ENCODE measurements at places on chromosomes 5 and 9.

DNA sequence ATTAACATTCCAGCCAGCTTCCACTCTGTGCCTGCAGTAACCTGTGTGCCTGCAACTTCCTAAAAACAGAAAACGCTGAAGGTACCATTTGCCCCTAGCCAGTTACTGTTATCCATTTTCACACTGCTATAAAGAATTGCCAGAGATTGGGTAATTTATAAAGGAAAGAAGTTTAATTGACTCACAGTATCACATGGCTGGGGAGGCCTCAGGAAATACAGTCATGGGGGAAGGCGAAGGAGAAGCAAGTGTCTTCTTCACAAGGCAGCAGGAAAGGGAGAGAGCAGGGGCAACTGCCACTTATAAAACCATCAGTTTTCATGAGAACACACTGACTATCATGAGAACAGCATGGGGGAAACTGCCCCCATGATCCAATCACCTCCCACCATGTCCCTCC is 31.2 kb downstream of the PTCD2 start:
- no peak for DNase-seq
- H3K27ac ChIP-seq = no peak overlapping the region
- H3K4me3 ChIP-seq = no peak overlapping the region
- no peaks in the 10 kb centered on the region for H3K4me1 ChIP-seq
- no peaks in the 10 kb centered on the region for H3K27me3 ChIP-seq

DNA sequence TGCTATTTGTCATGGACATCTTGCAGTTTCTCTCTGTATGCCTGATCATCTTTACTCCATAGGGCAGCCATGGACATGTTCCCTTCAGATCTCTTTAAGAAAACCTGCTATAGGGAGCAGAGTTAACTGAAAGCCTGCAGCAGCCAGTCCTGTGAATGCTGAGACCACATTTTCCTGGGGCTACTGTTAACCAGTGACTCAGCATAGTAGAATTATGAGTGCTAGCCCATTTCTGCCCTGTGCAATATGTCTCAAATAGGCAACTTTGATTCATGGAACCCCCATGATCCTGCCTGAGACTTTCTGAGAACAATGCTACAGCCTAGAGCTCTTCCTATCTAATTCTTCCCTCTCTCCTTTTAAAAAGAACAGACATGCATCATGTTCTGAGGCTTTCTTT is 624.2 kb downstream of the CHSY3 start:
- no peaks in the 10 kb centered on the region for H3K4me1 ChIP-seq
- H3K27ac ChIP-seq = no peak overlapping the region
- no peak overlapping the region for H3K4me3 ChIP-seq
- DNase-seq = no peak
- no peaks in the 10 kb centered on the region for H3K36me3 ChIP-seq

DNA sequence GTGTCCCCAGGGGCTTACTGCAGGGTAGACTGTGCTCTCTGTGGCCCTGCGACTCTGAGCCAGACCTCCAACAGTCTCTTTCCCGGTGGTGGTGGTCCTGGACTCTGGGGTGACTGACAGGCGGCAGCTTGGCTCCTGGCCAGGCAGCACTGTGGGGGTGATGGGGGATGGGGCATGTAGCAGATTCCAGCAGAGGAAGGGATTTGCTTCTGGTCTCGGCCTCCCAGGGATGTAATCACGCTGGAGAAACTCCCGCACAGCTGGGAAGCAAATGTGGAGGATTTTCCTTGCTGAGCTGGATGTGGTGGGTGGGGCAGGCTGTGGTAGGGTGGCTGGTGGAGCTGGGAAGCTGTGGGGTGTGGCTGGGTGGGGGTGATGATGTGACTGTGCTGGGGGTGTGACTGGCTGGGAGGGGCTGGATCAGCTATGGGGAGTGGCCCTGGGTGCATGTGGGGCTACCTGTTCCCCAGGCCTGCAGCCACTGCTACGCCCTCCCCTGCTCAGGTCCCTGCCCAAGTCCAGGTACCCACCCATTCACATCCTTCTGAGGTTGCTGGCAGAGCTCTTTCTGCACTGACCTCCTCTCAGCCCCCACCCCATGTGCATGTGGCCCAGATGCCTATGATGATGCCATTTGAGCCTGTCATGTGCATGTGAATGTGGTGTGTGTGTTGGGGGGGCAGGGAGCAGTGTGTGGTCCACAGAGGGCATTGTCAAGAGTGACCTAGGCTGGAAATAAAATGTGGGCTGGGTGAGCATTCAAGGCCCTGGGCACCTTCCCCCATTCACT is 3.8 kb downstream of the NDST1 start:
- H3K27ac ChIP-seq = no peak overlapping the region
- peaks cover 3% of the 10 kb centered on the region for H3K4me1 ChIP-seq
- no peak for DNase-seq
- H3K27me3 ChIP-seq = peaks cover 3% of the 10 kb centered on the region

DNA sequence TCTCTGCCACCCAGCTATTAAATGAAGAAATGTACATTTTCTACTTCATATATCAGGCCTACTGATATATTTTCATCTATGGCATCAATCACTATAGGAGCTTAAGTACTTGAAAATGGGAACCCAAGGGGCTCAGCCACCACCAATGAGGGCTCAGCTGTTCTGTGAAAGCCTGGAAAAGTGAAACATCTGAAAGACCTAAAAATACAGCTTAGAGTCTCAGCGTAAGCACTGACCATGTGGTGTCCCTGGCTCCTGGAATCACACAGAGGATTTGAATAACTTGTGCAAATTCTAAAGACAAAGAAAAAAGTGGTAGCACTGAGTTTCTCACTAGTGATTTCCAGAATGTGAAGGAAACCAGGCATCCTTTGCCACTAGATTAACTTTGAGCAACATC is 64.5 kb downstream of the PTPRD start:
- no peak overlapping the region for H3K27ac ChIP-seq
- H3K4me3 ChIP-seq = no peak overlapping the region
- no peaks in the 10 kb centered on the region for H3K27me3 ChIP-seq
- H3K36me3 ChIP-seq = no peaks in the 10 kb centered on the region
- H3K4me1 ChIP-seq = no peaks in the 10 kb centered on the region

DNA sequence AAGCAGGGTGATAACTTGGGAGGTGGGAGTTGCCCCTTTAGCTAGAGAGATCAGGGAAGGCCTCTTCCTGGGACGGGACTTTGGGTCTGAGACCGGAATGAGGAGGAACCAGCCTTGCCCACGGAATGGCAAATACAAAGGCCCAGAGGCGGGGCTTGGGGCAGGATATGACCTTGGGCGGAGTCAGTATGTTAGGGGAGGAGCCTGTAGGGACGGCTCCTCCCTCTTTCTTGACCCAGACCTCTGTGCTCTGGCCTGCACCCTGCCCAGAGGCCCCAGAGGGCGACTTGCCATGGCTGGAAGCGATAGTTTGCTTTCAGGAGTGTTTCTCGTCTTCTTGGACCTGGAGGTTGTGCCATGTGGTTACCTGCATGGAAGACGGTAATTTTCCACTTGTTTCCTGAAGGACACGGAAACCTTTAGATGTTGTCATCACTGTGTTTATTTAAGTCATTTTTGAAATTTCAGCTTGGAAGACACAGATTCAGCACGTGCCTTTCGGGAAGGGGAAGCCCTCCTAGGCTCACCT is 85.6 kb downstream of the DAB2IP start:
- H3K4me3 ChIP-seq = no peak overlapping the region
- no peak for DNase-seq
- no peak overlapping the region for H3K27ac ChIP-seq
- H3K4me1 ChIP-seq = peaks cover 19% of the 10 kb centered on the region
- H3K36me3 ChIP-seq = no peaks in the 10 kb centered on the region
- peaks cover 14% of the 10 kb centered on the region for H3K27me3 ChIP-seq

GRCh38 chr5:43416803-43417394 is 4.7 kb upstream of the CCL28 start:
- no peak overlapping the region for H3K27ac ChIP-seq
- no peak overlapping the region for H3K4me3 ChIP-seq
- H3K27me3 ChIP-seq = no peaks in the 10 kb centered on the region
- H3K4me1 ChIP-seq = no peaks in the 10 kb centered on the region
- H3K36me3 ChIP-seq = no peaks in the 10 kb centered on the region

DNA sequence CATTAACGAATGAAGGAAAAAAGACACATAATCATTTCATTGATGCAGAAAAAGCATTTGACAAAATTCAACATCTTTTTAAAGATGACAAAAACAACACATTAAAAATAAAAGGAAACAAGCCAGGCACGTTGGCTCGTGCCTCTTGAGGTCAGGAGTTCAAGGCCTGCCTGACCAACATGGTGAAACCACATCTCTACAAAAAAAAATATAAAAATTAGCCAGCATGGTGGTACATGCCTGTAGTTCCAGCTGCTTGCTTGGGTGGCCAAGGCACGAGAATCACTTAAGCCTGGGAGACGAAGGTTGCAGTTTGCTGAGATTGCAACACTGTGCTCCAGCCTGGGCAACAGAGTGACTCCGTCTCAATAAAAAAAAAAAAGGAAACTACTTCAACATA is 77.0 kb downstream of the ERCC6L2 start:
- no peak overlapping the region for H3K27ac ChIP-seq
- no peak for DNase-seq
- H3K4me3 ChIP-seq = no peak overlapping the region
- peaks cover 57% of the 10 kb centered on the region for H3K36me3 ChIP-seq
- H3K27me3 ChIP-seq = no peaks in the 10 kb centered on the region
- H3K4me1 ChIP-seq = no peaks in the 10 kb centered on the region

DNA sequence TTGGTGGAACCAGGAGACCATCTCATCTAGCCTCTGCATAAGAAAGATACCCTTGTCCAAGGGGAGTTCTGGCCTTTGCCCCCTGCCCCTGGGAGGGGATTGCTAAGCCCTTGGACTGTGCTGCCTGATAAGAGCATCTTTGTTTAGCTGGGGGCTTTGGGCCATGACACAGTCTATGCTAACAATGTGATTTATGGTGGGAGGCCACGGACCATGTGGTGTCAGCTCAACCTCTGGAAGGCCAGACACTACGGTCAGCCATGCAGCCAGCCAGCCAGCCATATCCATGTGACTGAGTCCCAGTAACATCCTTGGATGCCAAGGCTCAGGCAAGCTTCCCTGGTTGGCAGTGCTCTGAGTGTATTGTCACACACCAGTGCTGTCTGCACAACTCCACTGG is 244.4 kb downstream of the FSTL4 start:
- H3K4me3 ChIP-seq = no peak overlapping the region
- no peak overlapping the region for H3K27ac ChIP-seq
- H3K27me3 ChIP-seq = no peaks in the 10 kb centered on the region
- no peaks in the 10 kb centered on the region for H3K36me3 ChIP-seq

GRCh38 chr5:17910318-17910717 is 276.1 kb downstream of the TAF11L14 start:
- no peaks in the 10 kb centered on the region for H3K36me3 ChIP-seq
- DNase-seq = no peak
- H3K4me3 ChIP-seq = no peak overlapping the region
- no peaks in the 10 kb centered on the region for H3K27me3 ChIP-seq
- H3K4me1 ChIP-seq = no peaks in the 10 kb centered on the region

GRCh38 chr5:150081541-150082283 is 4.6 kb downstream of the CSF1R start:
- H3K4me3 ChIP-seq = no peak overlapping the region
- DNase-seq = no peak
- no peaks in the 10 kb centered on the region for H3K36me3 ChIP-seq
- no peak overlapping the region for H3K27ac ChIP-seq

GRCh38 chr5:160970605-160971191 is 118.7 kb upstream of the ATP10B start:
- no peak overlapping the region for H3K27ac ChIP-seq
- H3K4me3 ChIP-seq = no peak overlapping the region
- no peaks in the 10 kb centered on the region for H3K27me3 ChIP-seq
- H3K4me1 ChIP-seq = no peaks in the 10 kb centered on the region

GRCh38 chr5:54087436-54087835 is 222.9 kb downstream of the ARL15 start:
- H3K4me3 ChIP-seq = no peak overlapping the region
- H3K4me1 ChIP-seq = peaks cover 5% of the 10 kb centered on the region
- no peak for DNase-seq
- no peak overlapping the region for H3K27ac ChIP-seq
- no peaks in the 10 kb centered on the region for H3K27me3 ChIP-seq

DNA sequence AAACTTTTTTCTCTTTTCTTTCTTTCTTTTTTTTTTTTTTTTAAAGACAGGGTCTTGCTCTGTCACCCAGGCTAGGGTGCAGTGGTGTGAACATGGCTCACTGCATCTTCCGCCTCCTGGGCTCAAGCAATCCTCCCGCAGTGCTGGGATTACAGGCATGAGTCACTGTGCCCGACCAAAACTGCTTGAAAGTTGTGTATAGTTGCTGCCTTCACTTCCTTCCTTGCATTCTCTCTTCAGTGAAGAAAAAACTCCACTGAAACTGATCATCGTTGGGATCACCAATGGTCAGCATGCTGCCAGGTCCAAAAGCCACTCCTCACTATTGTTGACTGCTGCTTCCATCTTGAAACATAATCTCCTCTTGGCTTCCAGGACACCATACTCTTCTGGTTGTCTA is 66.6 kb upstream of the CTNNA1 start:
- no peak overlapping the region for H3K27ac ChIP-seq
- no peaks in the 10 kb centered on the region for H3K36me3 ChIP-seq
- DNase-seq = no peak
- no peak overlapping the region for H3K4me3 ChIP-seq
- H3K4me1 ChIP-seq = no peaks in the 10 kb centered on the region

GRCh38 chr5:153043886-153044285 is 446.6 kb upstream of the GRIA1 start:
- H3K4me3 ChIP-seq = no peak overlapping the region
- H3K4me1 ChIP-seq = no peaks in the 10 kb centered on the region

DNA sequence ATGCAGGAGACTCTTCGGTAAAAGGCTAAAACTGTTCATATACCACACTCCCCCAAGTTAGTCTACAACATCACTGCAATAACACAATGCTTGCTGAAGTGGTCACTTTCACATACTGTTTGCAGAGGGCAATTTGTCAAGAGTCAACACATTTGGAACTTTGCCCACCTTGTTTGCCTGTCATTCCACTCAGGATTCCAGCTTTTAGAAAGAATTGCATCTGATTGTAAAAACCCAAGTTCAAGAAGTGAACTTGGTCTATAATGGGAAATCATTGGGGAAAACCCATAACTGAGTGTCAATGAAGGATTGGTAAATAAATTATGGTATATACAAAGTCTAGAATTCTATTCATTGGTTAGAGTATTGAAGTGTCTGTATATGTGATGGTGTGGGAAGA is 120.5 kb downstream of the GADD45G start:
- H3K27ac ChIP-seq = no peak overlapping the region
- no peaks in the 10 kb centered on the region for H3K27me3 ChIP-seq
- H3K36me3 ChIP-seq = no peaks in the 10 kb centered on the region
- H3K4me3 ChIP-seq = no peak overlapping the region
- DNase-seq = no peak

- no peak overlapping the region for H3K4me3 ChIP-seq
- no peaks in the 10 kb centered on the region for H3K36me3 ChIP-seq
- H3K27ac ChIP-seq = no peak overlapping the region
Observed at GRCh38 chr9:18874069-18874468, 158.9 kb downstream of the SAXO1 start.

GRCh38 chr5:85931220-85931619 is 686.5 kb upstream of the COX7C start:
- H3K4me1 ChIP-seq = no peaks in the 10 kb centered on the region
- no peak overlapping the region for H3K4me3 ChIP-seq
- DNase-seq = no peak
- H3K27me3 ChIP-seq = no peaks in the 10 kb centered on the region

- H3K4me3 ChIP-seq = no peak overlapping the region
- H3K27me3 ChIP-seq = no peaks in the 10 kb centered on the region
- peaks cover 20% of the 10 kb centered on the region for H3K4me1 ChIP-seq
- no peak overlapping the region for H3K27ac ChIP-seq
- H3K36me3 ChIP-seq = no peaks in the 10 kb centered on the region
Observed at GRCh38 chr9:125258160-125258785, 3.4 kb upstream of the GAPVD1 start.

GRCh38 chr5:22844155-22844554 is 9.0 kb downstream of the CDH12 start:
- H3K4me3 ChIP-seq = no peak overlapping the region
- H3K36me3 ChIP-seq = no peaks in the 10 kb centered on the region

GRCh38 chr5:93954421-93955069 is 213.1 kb upstream of the POU5F2 start:
- no peak overlapping the region for H3K27ac ChIP-seq
- DNase-seq = no peak
- no peaks in the 10 kb centered on the region for H3K27me3 ChIP-seq
- peaks cover 16% of the 10 kb centered on the region for H3K36me3 ChIP-seq
